HCT116 (cell line): ENCODE measurements at places on chromosomes 3 and 15. TPM values are rescaled to one million over a fixed set of nuclear protein-coding genes. Genes with fewer than 3 reads are reported as not detected.

Gene SLC24A5
- not detected for total RNA-seq

Gene TMIE
- 0.74 TPM for total RNA-seq

Gene TYRO3
- total RNA-seq = 34.6 TPM

- H3K27me3 ChIP-seq = no peaks in the 10 kb centered on the region
- no peak overlapping the region for H3K4me3 ChIP-seq
- no peak overlapping the region for H3K27ac ChIP-seq
- H3K36me3 ChIP-seq = no peaks in the 10 kb centered on the region
Observed at GRCh38 chr15:42364529-42364928, 5.2 kb downstream of the CAPN3 start.

- no peaks in the 10 kb centered on the region for H3K4me1 ChIP-seq
- no peaks in the 10 kb centered on the region for H3K36me3 ChIP-seq
- DNase-seq = no peak
- H3K27me3 ChIP-seq = no peaks in the 10 kb centered on the region
Observed at GRCh38 chr15:99212406-99212805, 37.0 kb downstream of the TTC23 start.

DNA sequence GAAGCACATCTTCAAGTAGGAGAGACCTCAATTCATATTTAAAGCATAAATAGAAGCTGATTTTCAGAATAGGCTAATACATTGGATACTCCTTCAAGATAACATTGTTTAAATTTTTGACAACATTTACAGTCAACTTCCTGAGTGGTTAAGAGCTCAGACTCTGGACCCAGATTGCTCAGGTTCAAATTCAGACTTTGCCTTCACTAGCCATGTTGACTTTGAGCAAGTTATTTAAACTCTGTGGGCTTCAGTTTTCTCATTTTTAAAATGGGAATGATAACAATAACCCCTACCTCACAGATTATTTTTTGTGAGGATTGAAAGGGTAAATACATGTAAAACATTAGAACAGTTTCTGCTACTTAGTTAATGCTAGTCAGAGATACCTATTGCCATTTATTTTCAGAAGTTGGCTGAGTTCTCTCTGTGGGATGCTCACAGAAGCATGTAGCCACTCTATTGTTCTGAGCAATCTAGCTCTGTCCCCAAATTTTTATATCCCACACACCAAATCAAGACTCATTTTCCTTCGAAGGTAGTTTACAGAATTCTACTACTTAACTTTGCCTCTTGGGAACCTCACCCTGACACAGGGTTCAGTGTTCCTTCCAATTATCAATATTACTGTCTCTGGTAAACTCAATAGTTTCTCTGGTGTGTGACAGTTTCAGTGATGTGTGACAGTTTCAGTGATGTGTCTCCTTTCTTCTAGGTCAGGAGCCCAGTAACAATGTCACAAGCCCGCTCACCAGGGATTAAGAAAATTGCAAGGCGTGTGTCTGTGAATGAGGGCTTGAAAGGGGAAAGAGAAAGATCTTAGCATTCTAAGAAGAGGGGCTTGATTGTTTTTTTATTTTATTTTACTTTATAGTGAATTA lies 79.4 kb upstream of the OSTN start:
- no peak overlapping the region for H3K4me3 ChIP-seq
- no peaks in the 10 kb centered on the region for H3K36me3 ChIP-seq
- H3K4me1 ChIP-seq = no peaks in the 10 kb centered on the region
- no peak overlapping the region for H3K27ac ChIP-seq
- no peak for DNase-seq

- H3K36me3 ChIP-seq = no peaks in the 10 kb centered on the region
- H3K4me3 ChIP-seq = no peak overlapping the region
- H3K4me1 ChIP-seq = peaks cover 8% of the 10 kb centered on the region; the same call in 1 of the 2 replicates
- H3K27me3 ChIP-seq = no peaks in the 10 kb centered on the region
- no peak overlapping the region for H3K27ac ChIP-seq
Observed at GRCh38 chr3:44894485-44894884, 20.1 kb downstream of the TGM4 start.

DNA sequence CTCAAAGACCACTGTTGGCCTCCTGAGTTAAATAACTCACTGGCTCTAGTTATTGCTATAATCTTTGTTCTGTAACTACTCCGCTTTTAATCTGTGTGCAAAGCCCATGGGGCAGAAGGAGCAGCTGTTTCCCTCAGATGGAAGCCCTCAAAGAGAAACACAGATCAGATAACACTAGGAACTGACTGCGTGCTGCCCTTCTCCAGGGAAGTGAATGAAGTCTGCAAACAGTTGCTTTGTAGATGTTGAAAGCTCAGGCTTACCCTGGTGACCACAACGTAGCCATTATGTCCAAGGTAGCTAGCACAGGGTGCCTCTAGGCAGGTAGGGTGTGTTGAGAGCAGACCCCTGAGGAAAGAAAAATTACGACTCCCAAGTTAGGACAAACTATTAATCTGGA lies 152.3 kb upstream of the STAC start:
- no peak overlapping the region for H3K27ac ChIP-seq
- H3K4me3 ChIP-seq = no peak overlapping the region
- no peak for DNase-seq
- H3K36me3 ChIP-seq = no peaks in the 10 kb centered on the region

- no peak overlapping the region for H3K27ac ChIP-seq
- no peaks in the 10 kb centered on the region for H3K36me3 ChIP-seq
- H3K27me3 ChIP-seq = no peaks in the 10 kb centered on the region
- DNase-seq = no peak
Observed at GRCh38 chr3:146152834-146153233, 8.2 kb downstream of the PLOD2 start.

- H3K4me1 ChIP-seq = no peaks in the 10 kb centered on the region
- no peak for DNase-seq
- H3K36me3 ChIP-seq = no peaks in the 10 kb centered on the region
- no peak overlapping the region for H3K27ac ChIP-seq
- no peak overlapping the region for H3K4me3 ChIP-seq
Observed at GRCh38 chr3:89488800-89489580, 381.6 kb downstream of the EPHA3 start.
